Aorta (tissue), 5 donors: ENCODE measurements at places on chromosomes 6 and 20. TPM values are rescaled to one million over a fixed set of nuclear protein-coding genes. Genes with fewer than 3 reads are reported as not detected.

Gene TAGAP
- 5.8 TPM for total RNA-seq

Gene CASS4
- 2.4 TPM for total RNA-seq

Gene SLCO4A1
- total RNA-seq: 14.6 TPM

Gene MUC22
- total RNA-seq: not detected

Gene FAM50B
- total RNA-seq: 7.8 TPM

Gene HRH3
- total RNA-seq: not detected

Gene TMC2
- not detected for total RNA-seq

Gene TREML2
- 0.30 TPM for total RNA-seq

Gene TMEM217
- total RNA-seq: 2.2 TPM

Gene MYL9
- 3,222 TPM for total RNA-seq

Gene PDE7B
- 5.5 TPM for total RNA-seq

Gene CST2
- 0.75 TPM for total RNA-seq

Gene IYD
- total RNA-seq: not detected

Gene BPIFB4
- total RNA-seq: not detected

Gene CNKSR3
- total RNA-seq: 19.3 TPM

Gene HECA
- total RNA-seq: 47.4 TPM

Gene BTBD9
- total RNA-seq: 22.3 TPM

Gene C6orf58
- not detected for total RNA-seq

Gene DEFB132
- total RNA-seq: not detected

Gene ENPP5
- 4.0 TPM for total RNA-seq

Gene ENPP3
- 0.26 TPM for total RNA-seq

Gene TMEM30A
- total RNA-seq: 133 TPM

Gene MED23
- total RNA-seq: 29.1 TPM

Gene MYMX
- total RNA-seq: 1.6 TPM

Gene HLA-DOB
- 0.62 TPM for total RNA-seq

Gene CCM2L
- total RNA-seq: 11.0 TPM

Gene PEX6
- total RNA-seq: 11.7 TPM

Gene KLC4
- 20.1 TPM for total RNA-seq

Gene COL19A1
- 0.42 TPM for total RNA-seq

Gene FAM217A
- total RNA-seq: not detected

Gene CGA
- total RNA-seq: not detected

Gene FAM184A
- total RNA-seq: 4.8 TPM

Gene MTFR2
- 0.60 TPM for total RNA-seq

Gene HCRTR2
- total RNA-seq: not detected

Gene PI16
- 383 TPM for total RNA-seq
